ENCODE measurements at places on chromosomes 1 and 21. TPM values are rescaled to one million over a fixed set of nuclear protein-coding genes. Genes with fewer than 3 reads are reported as not detected.

Gene QSOX1
- 205 TPM for total RNA-seq

Gene ZRANB2
- total RNA-seq = 16.0 TPM

Gene SERPINC1
- total RNA-seq = not detected

Gene LELP1
- total RNA-seq = not detected

Gene DPYD
- 20.2 TPM for total RNA-seq

Gene ATAD3B
- total RNA-seq = 17.9 TPM

Gene IFI44L
- total RNA-seq = 5.7 TPM

Gene SPTA1
- total RNA-seq = 2.1 TPM

Gene FLG2
- total RNA-seq = not detected

Gene SMCP
- not detected for total RNA-seq

Gene STXBP3
- total RNA-seq = 89.1 TPM

Gene SYT6
- under 0.01 TPM for total RNA-seq

Data from bladder microvascular endothelial cell (primary cell).